ENCODE measurements at places on chromosomes 3 and 15.

- DNase-seq = no peak
Measured at GRCh38 chr3:55467099-55467498, 20.0 kb downstream of the WNT5A start.

GRCh38 chr3:177300039-177300833 is 103.0 kb upstream of the TBL1XR1 start:
- DNase-seq = peak; percentile 37

- no peak for DNase-seq
Measured at GRCh38 chr3:79167651-79168416, 600.0 kb downstream of the ROBO1 start.

DNA sequence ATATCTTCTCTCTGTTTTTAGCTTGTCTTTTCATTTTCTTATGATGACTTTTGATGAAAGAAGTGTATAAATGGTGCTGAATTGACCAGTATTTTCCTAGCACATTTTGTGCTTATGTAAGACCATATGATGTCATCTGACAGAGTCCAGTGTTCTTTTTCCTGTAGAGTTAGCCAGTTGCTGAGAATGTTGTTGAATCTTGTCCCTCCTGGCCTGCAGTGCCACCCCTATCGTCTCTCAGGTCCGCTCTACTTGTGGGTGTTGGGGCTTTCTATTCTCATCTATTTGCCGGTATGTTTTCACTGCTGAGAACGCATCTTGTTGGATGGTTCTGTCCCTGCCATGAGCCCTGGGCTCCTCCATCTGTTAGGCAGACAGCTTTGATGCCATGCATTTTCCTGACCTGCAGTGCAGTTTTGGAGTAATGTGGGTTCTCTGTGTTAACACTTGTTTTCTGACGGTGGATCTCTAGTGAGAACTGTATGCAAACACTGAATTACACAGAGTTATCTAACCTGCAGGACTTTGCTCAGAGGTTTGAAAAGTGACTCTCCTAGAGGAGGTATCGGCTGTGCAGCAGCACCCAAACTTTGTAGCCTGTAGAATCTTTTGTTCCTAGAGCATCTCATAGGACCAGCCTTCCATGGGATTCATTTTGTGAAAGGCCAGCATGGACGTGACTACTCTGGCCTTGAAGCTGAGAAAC is 44.6 kb downstream of the SLC6A20 start:
- no peak for DNase-seq

DNA sequence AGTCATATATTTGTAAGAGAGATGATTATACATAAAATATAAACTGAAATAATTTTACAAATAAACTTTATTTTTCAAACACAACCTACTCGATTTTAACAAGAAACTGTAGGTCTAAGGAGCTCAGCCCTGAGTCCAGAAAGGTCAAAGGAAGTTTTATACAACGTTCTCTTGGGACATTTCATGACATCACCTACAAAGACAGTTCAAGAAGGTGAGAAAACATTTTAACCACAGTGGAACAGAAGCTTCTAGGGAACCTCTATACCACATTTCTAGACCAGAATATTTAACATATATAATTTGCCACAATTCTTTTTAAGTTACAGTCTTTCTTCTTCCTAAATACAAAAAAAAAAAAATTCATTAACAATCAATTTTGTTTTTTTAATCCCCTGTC is 40.1 kb downstream of the CBLB start:
- no peak for DNase-seq

- no peak for DNase-seq
Measured at GRCh38 chr3:103992469-103992868, 1374.2 kb upstream of the ALCAM start.

DNA sequence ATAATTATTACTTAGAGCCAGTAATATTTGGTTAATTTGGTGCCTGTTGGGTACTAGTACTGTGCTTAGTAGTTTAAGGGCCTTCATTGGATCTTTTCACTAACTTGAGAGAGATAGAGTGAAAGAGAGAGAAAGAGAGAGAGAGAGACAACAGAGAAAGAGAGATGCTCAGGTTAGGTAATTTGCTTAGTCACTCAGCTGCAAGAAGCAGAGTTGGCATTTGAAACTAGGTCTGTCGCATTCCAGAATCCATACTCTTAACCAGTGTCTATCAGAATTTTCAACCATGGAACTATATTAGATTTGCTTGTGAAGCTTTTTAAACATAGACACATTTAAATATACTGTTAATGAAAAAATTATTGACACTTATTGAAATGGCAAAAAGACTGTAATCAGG is 31.1 kb upstream of the NUDT16 start:
- no peak for DNase-seq

GRCh38 chr15:65595960-65596359 is 15.0 kb downstream of the INTS14 start:
- no peak for DNase-seq

GRCh38 chr3:37642670-37643598 is 218.7 kb upstream of the CTDSPL start:
- DNase-seq = no peak

- DNase-seq = no peak
Measured at GRCh38 chr15:44296625-44297524, 8.4 kb downstream of the GOLM2 start.

GRCh38 chr3:132499071-132499470 is 81.8 kb downstream of the DNAJC13 start:
- no peak for DNase-seq

DNA sequence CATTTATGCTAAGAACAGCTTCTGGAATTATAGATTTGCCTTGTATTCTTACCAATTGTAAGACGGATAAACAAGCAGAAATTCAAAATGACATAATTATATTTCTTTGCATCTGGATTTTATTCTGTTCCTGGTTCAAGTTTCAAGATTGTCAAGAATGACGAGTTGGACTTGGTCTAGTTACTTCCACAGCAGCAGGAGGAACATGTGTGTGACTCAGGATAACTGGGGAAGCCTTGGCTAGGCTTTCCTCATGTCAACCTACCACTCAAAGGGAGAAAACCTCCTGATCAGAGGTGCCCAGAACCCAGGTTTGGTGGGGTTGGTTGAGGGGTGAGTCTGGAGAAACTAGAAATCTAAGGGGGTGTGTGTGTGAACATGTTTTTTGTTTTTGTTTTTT is 259.7 kb downstream of the SOX2 start:
- DNase-seq = no peak

- DNase-seq = peak; percentile 36
Measured at GRCh38 chr15:94105760-94106159, 125.6 kb upstream of the MCTP2 start.

DNA sequence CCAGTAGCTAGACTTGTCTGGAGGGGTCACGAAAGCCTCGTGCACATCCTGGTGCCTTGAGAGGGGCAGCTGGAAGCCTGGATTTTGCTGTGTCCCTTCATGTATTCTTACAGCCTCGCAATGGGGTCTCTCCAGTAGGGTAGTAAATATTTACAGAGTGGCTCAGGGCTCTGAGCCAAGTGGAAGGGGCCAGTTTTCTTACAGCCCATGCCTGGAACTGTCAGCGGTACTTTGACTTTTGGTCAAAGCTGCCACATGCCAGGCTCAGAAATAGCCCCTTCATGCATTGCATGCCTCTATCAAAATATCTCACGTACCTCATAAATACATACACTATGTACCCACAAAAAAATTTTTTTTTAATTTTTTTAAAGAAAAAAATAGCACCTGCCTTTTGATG is 119.2 kb downstream of the OSBPL10 start:
- DNase-seq = no peak

DNA sequence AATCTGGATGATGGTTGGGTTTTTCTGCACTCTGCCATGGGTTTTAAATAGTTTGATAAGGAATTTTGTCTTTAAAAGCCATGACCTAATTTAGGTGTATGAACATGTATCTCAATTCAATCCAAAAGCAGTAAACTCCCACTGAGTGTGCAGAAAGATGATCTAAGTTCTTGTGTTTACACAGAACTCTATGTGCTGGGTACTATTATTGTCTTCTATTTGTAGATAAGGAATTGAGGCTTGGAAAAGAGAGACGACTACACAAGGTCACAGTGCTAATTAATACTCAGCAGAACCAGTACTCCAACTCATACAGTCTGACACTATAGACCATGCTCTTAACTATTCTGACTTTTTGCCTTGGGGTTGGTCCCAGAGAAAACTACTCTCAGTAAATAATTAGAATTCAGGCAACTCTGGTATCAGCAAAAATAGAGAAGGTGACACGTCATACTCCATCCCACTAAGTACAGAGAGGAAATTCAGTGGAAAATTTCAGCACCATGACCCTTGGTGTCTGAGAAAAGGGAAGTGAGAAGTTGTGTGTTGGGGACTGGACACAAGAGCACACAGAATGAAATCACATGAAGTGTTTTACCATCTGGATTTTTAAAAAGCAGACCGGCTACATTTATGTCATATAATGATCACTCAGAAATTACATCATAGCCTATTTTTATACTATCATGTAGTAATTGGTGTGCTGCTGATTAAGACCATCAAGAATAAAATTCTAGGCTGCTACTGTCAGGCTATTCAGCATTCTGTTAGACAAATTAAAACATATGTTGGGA is 18.3 kb upstream of the MYH15 start:
- DNase-seq = no peak

DNA sequence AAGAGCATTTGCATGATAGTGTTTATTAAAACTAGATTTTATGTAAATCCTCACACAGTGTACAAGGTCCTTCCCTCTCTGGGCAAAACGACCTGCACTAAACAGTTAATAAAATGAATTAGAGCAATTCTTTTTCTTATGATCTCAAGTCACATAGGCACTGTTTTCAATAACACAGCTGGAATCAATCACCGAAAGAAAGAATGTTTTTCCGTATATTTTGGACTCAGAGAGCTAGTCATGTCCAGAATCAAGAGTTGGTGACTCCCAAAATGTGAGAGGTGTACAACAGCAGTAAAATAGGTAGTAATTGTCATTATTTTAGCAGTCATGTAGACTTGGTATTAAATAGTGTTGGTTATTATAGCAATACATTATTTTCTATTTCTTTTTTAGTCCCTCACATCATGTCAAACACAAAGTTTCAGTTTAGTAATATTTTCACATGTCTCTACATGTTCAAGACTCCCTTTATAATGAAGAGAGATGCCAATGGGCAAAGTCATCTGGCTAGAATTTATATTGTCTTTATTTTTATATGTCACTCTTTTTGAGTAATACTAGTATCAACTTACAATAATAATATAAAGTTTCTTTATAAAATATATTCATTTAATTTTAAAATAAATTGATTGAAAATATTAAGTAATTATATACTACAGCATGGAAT is 448.6 kb upstream of the CDIN1 start:
- no peak for DNase-seq

DNA sequence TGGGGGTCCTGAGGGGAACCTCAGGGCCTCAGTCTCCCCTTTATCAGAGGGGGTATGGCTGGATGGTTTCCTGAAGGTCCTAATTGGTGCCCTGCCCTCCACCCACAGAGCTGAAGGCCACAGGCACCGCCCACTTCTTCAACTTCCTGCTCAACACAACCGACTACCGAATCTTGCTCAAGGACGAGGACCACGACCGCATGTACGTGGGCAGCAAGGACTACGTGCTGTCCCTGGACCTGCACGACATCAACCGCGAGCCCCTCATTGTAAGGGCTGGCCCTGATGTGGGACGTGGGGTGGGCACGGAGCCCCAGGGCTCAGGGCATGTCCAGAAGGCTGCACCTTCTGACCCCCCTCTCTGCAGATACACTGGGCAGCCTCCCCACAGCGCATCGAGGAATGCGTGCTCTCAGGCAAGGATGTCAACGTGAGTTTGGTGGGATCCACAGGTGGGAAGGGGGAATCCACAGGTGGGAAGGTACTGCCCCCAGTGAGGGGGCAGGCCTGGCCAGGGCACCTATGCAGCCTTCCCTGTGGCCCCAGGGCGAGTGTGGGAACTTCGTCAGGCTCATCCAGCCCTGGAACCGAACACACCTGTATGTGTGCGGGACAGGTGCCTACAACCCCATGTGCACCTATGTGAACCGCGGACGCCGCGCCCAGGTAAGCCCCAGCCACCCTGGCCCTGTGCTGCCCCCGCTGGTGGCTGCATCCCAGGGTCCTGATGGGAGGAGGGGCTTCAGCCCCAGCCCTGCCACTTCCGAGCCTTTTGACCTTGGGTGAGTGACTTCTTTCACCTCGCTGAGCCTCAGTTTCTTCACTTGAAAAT is 17.5 kb upstream of the GNAT1 start:
- no peak for DNase-seq

GRCh38 chr3:95965704-95966336 is 848.6 kb upstream of the EPHA6 start:
- no peak for DNase-seq

GRCh38 chr15:63986751-63987341 is 59.4 kb downstream of the DAPK2 start:
- no peak for DNase-seq

- DNase-seq = no peak
Measured at GRCh38 chr15:71168166-71168834, 53.0 kb downstream of the THSD4 start.

DNA sequence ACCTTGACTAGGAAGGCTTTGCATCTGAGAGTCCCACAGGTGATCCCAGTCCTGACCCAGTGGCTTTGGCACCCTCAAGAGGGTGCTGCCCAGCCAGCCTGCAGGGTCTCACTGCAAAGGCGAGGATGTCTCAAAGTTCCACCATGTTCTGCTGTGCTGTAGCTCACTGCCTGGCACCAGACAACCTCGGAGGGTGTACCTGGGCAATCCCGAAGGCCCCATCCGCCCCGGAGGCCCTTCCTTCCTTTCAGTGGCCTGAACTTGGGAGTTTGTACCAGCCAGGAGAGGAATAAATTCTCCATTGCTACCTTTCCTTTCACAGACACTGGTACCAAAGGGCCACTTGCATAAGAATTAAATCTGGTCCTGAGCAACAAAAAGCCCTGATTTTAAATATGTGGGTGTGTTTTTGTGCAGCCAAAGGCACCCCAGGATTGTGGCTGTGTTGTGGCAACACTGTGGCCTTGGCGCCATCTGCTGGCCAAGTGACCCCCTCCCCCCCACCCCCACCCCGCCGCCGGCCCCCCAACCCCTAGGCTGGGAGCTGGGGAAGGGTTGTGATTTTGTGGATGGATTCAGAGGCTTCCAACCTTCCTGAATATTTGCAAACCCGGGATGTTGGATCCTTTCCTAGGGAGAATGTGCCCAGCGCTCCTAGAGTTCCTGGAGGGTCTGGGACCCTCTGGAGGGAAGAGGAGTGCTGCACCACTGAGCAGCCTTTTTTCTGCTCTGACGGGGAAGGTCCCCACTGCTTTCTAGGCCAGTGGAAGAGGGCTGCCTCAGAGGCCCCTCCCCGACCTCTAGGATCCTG is 9.7 kb upstream of the PTPN23 start:
- DNase-seq = no peak

- DNase-seq = no peak
Measured at GRCh38 chr15:101466188-101466587, 23.3 kb downstream of the PCSK6 start.

DNA sequence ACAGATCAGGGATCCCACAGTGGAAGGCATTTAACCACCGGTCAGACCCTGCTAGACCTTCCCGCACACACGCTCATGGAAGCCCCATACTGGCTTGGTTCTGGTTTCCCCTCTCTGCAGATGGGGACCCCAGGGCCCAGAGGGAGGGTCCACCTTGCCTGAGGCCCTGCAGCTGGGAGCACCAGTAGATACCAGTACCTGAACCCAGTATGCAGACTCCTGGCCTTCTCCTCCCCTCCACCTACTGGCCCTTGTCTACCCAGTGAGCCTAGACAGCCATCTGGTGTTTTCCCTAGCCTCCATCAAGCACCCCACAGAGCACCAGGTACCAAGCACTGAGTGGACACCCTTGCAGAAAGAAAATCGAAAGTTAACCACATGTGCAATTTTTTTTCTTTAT is 65.1 kb downstream of the MEGF11 start:
- no peak for DNase-seq

Data from NCI-H2227 treated with DMSO at 0.1 percent for 48 hours (cell line).